ENCODE measurements at places on chromosomes 1 and 21.

- DNase-seq: no peak
Measured at GRCh38 chr1:162144268-162144667, 74.8 kb downstream of the NOS1AP start.

- no peak for DNase-seq
Measured at GRCh38 chr1:244598611-244599010, 54.3 kb upstream of the DESI2 start.

DNA sequence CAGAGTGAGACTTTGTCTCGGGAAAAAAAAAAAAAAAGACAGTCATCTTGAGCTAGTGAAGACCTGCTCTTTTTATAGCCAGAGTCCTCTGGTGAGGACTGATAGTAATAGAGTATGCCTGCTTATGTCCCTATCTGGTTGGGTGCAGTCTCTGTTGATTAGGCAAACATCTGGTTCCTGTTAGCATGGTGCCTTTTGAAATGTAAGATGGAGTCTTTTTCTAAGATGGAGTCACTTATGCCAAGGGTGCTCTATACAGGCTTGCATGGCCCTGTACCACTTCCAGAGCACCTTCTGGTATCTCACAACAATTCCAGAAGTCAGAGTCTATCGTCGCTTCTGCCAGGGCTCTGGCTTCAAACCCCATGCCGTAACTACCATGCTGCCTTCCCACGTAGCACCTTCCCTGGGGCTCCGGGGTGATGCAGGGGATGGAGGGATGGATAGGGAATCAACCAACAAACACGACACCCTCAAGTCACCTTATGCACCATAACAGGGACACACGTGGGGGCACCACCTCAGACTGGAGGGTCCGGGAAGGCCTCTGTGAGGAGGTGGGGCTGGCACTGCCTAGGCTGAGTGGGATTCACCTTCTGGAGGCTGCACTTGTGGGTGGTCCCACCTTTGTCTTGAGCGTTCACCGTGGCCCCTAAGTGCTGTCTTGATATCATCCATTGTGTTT is 11.6 kb upstream of the PADI6 start:
- no peak for DNase-seq

- no peak for DNase-seq
Measured at GRCh38 chr21:31142600-31142999, 104.3 kb upstream of the KRTAP19-8 start.

- peak; percentile 95 for DNase-seq
Measured at GRCh38 chr1:46223472-46223943, 20.4 kb downstream of the LURAP1 start.

DNA sequence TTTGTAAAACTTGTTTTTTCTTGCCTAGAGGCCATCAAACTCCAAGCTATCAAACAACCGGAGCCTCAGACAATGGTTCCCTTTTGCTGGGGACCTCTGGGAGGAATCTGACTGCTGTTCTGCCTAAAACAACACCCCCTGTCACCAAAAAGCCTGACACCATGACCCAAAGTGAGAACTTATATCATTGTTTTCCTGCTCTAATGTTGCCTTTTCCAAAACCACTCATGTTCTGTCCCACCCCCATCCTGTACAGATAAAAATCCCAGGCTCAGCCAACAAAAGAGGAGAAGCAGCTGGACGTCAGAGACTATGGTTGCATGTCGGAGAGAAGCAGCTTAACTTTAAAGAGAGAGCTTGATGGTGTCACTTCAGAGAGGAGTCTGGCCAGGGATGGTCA is 327.2 kb upstream of the CXADR start:
- no peak for DNase-seq

DNA sequence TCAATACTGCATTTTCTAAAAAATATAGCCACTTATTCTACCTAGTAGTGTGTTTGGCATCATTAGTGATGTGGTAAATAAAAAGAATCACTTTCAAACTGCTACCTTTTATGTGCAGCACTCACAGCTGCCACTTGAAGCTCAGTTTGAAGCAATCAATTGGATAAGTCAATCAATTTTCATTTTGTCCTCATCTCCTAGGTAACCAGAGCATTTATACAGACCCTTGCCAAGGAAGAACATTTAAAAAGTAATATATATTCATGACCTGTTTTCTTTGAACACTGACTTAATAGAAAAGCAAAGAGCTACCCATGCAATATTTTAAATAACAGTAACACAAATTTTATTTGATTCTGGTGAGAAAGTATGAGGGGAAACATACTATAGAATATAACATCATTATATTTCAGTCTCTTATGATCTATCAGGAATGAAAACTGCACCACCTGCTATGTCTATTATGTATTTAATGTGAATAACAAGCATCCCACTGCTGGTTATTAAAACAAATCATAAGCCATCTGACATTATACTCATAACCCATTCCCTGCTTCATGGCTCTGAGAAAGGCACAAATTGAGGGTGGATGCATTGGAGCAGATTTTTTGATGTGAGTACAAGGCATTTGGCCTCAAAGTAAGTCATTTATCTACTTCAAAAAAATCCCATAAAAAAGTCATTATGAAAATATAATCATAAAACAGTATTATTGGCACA is 168.4 kb upstream of the C21orf91 start:
- DNase-seq: no peak

DNA sequence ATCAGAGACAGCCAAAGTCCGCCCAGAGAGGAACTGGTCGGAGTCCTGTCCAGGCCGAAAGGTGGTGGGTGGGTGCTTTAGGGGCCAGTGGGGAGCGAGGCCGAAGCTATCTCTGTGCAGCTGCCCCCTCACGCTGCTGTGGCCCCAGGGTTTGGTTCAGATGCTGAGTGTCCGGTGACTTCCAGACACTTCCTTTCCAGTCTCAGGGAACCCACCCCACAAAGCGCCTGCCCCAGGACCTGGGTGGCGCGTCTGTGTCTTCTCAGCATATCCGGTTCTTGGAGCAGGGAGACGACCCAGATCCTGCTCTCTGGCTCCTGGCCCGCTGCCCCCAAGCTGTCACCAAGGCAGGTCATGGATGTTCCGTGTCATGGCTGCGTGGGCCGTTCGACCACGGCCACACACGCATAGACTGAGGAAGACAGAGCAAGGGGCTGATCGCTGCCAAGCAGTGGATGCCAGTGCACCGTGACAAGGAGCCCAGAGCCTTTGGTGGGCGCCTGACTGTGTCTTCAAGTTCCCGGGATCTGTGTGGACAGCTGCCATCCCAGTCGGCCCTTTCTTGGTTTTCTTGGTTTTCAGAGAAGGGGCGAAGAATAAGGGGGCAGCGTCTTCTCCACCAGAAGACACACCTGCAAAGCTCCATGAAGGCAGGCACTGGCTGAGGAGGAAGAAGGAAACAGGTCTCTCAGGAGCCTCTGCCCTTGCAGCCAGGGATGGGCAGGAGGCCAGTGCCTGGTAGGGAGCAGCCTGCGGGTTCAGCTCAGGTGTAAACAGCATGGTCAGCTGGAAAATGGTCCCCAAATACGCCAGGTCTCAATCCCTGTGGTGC is 22.9 kb upstream of the COL18A1 start:
- DNase-seq: no peak

DNA sequence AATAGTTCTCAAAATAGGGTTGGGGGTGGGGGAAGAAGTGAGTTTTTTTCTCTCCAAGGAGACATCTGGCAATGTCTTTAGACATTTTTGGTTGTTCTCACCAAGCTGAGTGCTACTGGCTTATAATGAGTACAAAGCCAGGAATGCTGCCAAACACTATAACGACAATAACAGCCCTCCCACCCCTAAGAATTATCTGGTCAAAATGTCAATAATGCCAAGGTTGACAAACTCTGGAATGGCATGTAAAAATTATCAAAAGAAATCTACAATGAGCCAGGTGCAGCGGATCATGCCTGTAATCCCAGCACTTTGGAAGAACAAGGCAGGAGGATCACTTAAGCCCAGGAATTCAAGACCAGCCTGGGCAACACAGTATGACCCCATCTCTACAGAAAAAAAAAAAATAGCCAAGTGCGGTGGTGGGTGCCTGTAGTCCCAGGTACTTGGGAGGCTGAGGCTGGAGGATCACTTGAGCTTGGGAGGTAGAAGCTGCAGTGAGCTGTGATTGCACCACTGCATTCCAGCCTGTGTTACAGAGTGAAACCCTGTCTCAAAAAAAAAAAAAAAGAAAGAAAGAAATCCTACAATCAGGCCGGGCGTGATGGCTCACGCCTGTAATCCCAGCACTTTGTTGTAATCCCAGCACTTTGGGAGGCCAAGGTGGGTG is 2.5 kb downstream of the ATP5PF start:
- DNase-seq: no peak

- DNase-seq: no peak
Measured at GRCh38 chr1:24393892-24394291, 19.7 kb downstream of the STPG1 start.

DNA sequence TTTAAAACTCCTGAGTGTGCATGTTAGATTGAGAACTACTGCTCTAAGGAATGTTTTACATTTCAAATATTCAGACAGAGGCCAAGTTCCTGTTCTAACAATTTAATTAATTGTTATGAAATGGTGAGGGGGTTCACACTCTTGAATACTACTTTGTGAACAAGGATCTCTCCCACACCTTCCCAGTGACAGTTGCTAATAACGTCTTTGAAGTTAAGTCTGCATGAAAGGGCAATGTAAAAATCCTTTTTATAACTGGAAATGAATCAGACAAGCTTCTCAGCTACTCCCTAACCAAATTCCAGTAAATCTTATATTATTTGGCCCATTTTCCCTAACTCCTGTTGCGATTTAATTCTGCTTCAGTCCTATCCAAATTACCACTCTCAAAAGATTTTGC is 828.5 kb upstream of the ADAMTS5 start:
- no peak for DNase-seq

DNA sequence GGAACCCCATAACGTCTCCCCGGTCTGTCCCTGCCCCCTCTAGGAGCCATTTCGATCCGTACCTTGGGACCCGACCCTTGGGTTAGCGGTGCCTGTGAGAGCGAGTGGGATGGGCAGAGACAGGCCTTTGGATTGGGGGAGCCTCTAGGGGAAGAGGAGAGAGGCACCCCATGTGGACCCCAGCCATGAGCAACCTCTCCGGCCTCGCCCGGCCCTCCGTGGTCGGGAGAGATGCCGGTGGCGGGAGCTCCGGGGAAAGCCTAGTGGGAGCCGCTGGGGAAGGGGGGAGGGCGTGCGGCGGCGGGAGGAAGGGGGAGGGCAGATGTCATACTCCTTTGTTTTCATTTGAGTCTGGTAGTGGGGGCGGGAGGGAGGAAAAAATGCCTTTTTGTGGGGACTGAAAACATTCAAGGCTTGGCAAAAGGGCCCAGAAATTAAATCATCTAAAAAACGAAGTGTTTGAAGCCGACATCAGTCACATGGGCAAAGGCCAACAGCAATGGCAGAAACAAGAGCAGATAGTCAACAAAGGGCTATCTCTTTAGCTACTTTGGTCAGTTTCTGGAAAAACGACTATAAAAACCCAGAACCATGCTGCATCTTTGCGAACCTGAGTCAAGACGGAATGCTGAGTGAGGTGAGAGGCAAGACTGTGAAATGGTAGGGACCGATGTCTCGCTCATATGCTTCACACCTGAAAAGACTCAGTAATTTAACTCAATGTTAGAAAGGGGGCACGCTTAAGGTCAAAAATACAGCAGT is 758 bp downstream of the PTBP2 start:
- DNase-seq: peak; percentile 85
